Astrocyte of the spinal cord (primary cell): ENCODE measurements at places on chromosomes 6 and 20.

DNA sequence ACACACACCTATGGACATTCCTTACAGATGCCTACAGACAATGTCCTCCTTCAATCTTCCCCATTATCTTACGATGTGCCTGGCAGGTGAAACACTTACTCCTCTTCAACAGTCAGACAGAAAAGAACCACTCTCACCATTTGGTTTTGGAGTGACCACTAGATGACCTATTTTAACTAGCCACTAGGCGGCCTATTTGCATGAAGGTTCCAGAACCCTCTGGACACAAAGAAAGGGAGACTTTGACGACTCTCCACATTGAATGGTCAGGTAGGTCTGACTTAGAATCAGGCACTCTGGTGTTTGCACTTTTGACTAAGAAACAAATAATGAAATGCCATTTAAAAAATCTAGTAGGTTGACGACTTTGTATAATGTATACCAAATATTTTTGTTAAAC, 42.0 kb downstream of the PNLDC1 start:
- no peak for DNase-seq

DNA sequence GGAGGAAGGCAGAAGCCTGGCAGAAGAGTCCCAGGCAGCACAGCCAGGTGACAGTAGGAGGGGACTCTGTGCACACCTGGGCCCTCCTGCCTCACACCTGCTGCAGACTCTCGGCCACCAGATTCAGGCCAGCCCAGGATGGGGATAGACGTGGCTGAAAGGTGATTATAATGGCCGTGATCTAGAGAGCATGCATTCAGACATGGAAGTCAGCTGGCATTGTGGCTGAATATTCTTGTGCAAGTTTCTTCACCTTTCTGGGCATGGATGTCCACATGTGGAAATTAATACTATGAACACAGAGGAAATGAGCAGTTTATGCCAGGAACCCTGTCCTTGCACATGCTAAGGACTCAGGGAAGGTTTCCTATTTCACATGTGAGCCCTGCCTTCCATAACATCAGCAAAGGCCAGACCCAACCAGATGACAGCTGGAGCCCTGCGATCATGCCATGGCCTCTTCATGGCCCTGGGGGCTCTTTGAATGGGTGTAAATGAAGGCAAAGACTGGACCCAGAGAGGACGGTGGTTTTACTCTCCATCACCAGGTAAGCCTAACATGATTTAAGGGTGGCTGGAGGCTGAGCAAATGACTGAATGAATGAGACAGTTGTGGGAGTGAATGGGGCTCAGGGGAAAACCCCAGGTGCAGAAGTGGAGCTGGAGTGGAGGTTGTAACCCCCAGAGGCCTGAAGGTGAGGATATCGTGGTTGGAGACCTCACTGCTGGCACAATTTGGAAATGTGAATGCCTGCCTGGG, 2.7 kb upstream of the RAET1L start:
- no peak for DNase-seq

GRCh38 chr6:132199343-132199742, 201.9 kb downstream of the MOXD1 start:
- peak; percentile 89 for DNase-seq

- DNase-seq: no peak
These were observed 45.8 kb downstream of the ANKRD60 start for GRCh38 chr20:58182521-58183140.

DNA sequence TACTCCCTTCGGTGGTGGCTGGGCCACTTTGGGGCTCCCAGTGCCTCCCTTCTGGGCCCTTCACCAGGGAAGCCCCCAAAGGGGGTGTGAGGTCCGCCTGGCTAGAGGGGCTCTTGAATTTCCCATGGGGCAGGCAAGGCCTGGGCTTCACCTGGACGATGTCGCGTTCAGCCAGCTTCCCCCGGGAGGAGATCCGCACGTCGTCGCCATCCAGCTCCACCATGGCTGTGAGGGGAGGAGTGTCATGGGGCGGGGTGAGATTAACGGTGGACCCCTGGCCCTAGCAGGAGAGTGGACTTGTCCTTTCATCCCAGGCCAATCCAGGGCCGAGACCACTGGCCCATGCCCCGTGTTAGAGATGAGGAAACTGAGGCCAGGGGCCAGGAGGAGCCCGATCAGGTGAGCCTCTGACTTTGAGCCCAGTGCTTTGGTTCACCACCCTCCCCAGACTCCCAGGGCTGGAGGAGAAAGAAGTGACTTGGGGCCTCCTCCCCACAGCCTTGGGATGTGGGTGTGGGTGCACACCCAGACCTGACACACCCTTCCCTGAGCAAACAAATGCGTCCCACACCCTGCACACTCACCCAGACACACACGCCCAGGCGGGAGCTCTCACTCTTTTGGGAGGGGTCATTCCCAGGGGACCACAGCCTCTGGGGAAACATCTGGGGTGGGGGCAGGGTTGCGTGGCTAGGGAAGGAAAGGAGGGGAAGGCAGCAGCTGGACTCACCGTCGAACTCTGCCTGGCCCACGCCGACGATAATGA, 46.1 kb downstream of the RAB44 start:
- DNase-seq: no peak
